RKO (cell line): ENCODE measurements at places on chromosomes 7 and 10.

GRCh38 chr10:44908936-44909630 is 2.1 kb upstream of the TMEM72 start:
- DNase-seq, result no peak

- no peak for DNase-seq
Measured at GRCh38 chr7:66558201-66558641, 70.5 kb upstream of the KCTD7 start.

- no peak for DNase-seq
Measured at GRCh38 chr10:124366343-124366742, 52.4 kb downstream of the OAT start.

DNA sequence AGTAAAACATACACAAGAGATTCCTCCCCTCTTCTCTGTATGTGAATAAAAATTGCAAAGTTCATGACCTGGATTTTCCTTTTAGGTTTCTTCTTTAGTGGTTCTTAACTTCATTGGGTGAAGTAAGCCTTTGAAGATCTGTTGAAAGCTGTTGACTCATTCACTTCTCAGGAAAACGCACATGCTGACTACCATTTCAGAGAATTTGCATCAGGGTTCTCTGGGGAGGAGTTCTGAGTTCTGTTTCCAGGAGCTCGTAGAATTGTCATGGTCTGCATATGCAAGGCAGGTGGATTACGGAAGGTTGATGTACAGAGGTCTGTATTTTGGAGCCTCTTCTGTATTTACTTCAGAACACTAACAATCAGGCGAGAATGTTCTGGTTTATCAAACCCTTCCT is 962 bp upstream of the SLC26A4 start:
- DNase-seq, result peak; percentile 64

- DNase-seq, result no peak
Measured at GRCh38 chr7:30921540-30922401, 10.1 kb downstream of the AQP1 start.

DNA sequence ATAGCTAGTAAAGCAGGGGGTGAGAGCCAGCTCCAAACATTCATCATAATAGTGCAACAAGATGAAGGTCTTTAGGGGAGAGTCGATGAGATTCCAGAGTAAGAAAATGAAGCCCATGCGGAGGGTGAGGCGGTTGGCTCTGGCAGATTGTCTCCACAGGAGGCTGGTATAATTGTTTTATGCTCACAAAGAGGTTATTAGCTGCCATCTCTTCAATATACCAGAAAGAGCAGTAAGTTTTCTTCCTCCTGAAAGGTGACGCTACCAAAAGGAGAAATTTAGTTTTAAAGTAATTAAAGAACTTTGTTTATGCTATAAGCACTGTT is 59.2 kb upstream of the KCNIP2 start:
- no peak for DNase-seq

GRCh38 chr10:12960334-12960898 is 41.1 kb downstream of the CCDC3 start:
- DNase-seq, result no peak

DNA sequence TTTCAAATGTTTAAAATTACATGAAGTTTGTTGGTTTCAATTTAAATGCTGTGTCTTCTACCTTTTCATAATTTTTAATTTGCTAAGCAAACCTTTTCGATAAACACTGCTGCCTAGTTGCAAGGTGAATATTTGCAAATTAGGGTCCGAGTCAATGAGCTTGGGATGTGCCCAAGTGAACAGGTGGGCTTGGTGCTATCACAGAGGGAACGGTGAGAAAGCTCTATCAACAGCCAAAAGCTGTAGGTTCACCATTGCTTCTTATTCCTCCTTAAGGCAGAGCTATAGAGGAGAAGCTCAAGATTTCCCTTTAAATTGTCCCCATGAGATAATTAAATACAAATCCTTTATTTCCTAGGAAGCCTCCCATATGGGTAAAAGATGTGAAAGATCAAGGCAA is 245.3 kb upstream of the CELF2 start:
- DNase-seq, result no peak

GRCh38 chr7:6032641-6033040 is 1.5 kb downstream of the ANKRD61 start:
- no peak for DNase-seq

DNA sequence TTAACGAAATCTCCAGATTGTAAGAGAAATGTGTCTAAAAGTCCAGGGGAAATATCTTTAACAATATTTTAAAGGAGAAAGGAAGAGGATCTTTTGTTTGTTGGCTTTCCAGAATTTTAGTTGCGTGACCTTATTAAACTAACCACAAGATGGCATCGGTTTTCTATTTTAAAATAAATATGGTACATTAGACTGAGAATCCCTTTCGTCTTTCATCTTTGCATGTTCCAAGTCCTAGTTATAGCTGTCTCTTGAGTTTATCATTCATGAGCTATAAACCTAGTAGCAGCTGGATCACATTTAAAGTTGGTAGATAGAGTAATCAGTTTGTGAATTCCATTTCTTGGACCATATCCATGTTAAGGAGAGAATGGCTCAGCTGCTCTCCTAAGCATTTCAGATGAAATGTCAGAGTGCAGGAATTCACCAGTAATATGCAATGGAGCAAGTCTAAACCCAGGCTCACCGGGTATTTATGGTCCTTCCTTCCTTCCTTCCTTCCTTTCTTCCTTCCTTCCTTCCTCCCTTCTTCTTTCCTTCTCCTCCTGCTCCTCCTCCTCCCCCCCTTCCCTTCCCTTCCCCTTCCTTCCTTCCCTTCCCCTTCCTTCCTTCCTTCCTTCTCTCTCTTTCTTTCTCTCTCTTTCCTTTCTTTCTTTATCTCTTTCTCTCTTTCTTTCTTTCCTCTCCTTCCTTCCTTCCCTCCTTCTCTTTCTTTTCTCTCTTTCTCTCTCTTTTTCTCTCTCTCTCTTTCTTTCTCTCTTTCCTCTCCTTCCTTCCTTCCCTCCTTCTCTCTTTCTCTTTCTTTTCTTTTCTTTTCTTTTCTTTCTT is 57.8 kb upstream of the RAB18 start:
- DNase-seq, result peak; percentile 78

DNA sequence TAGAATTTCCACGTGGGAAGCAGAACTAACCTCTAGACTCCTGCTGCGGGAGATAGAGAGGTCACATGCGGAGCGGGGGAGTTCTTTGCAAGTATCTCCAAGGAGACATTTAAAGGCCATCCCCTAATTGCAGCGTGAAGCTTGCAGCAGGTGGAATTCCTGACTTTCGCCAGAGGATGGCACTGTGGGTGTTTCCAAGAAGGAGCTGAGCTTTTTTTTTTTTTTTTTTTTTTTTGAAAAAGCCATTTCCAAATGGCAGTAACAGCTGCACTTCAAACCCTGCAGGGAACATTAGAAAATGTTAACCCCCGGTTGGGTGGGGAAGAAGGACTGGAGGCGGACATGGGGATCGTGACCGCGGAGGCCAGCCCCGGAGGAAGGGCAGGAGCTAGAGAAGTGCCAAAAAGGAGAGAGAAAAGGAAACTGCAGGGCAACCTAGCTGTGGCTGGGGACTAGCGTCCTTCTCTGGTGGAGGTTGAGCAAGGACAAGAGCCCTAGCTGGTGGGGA is 487.7 kb downstream of the TYW1 start:
- peak; percentile 73 for DNase-seq

DNA sequence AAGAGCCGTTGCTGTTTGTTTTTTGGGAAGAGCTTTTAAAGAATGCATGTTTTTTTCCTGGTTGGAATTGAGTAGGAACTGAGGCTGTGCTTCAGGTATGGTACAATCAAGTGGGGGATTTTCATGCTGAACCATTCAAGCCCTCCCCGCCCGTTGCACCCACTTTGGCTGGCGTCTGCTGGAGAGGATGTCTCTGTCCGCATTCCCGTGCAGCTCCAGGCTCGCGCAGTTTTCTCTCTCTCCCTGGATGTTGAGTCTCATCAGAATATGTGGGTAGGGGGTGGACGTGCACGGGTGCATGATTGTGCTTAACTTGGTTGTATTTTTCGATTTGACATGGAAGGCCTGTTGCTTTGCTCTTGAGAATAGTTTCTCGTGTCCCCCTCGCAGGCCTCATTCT is 31.6 kb downstream of the PFKFB3 start:
- DNase-seq, result no peak

GRCh38 chr7:17434841-17435692 is 136.6 kb downstream of the AHR start:
- no peak for DNase-seq

DNA sequence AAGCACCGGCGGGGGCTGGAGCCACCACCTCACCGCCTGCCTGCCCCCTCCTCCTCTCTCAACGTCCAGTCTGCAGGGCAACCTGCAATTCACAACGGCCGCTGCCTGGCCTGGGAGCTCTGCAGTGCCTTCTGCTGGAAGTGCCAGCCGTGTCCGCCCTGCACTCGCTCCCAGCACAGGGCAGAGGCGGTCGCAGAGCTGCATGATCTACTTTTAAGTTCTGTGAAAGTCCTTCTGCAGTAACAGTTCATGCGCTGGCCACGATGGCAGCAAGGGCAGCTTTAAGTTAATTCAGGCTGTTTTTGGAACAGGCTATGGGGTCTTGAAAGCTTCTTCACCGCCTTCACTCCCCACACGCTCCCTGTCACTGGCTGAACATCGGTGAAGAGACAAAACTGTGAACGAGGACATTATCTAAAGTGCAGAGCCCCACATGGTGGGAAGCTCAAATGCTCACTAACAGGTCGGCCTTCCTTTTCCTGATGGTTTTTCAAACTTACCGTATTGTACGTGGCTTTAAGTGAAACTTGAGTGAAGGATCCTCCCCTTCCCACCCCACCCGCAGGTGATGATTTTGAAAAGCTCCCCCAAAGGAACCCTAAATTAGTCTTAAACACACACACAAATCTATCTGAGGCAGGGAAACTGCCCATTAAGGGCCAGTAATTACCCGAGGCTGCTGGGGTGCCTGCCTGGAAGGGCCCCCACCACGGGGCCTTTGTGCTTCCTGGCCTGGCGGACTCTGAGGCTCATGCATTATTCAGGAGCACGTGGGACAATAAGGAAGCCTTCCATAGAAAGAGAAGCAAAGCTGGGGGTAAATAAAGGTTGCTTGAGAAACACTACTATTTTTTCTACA is 504.3 kb downstream of the DNAJB6 start:
- DNase-seq, result no peak

- no peak for DNase-seq
Measured at GRCh38 chr7:24877790-24878311, 102.1 kb downstream of the OSBPL3 start.

DNA sequence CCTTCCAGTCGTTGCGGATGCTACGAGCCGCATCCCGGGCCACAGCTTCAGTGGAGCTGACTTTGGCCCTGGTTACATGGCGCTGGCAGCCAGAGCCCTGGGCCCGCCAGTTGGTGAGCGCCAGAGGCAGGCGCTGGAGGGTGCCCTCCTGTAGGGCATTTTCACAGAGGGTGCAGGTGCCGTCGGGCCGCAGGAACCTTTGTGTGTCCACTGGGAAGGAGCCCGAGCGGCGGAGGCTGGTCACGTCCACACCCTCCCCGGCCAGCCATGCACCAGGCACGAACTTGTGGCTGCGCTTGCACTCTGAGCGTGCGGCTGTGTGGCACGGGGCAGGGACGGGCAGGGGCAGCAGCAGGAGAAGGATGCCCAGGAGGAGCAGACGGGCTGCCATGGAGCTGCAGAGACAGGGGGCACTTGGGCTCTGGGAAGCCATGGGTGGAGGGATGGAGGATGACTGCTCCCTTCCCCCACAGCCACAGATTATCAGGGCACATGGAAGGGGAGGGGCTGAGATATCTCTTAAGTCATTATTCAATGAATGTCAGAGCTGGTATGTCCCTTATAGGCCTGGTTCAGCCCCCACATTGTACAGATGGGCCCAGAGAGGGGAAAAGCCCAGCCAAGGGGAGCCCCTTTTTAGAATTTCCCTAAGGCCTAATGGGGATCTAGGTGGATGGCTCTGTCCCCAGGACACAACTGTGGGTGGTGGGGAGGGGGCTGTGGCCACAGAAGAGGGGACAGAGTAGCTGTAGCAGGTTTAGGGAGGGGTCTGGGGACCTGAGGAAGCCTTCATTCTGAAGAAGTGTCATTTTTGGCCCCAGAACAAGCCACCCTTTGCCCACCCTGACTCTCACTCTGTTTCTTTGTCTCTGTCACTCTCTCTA is 1.8 kb downstream of the PRF1 start:
- DNase-seq, result no peak
